ENCODE measurements at places on chromosomes 5 and 9. TPM values are rescaled to one million over a fixed set of nuclear protein-coding genes. Genes with fewer than 3 reads are reported as not detected.

The CER1 gene
- total RNA-seq = not detected

The JAKMIP2 gene
- 1.2 TPM for total RNA-seq

The CKMT2 gene
- 1.0 TPM for total RNA-seq

The DMRTA1 gene
- under 0.01 TPM for total RNA-seq

The PJA2 gene
- total RNA-seq = 162 TPM

The GABRA6 gene
- not detected for total RNA-seq

The SPATA31E1 gene
- total RNA-seq = not detected

The SWI5 gene
- total RNA-seq = 5.8 TPM

The FOXD4L3 gene
- not detected for total RNA-seq

The TXNDC8 gene
- not detected for total RNA-seq

The LTC4S gene
- 2.5 TPM for total RNA-seq

The SELENOP gene
- 1.7 TPM for total RNA-seq

The CAMK4 gene
- total RNA-seq = 89.3 TPM

The ANXA2R gene
- total RNA-seq = 31.4 TPM

The ZDHHC11 gene
- 1.2 TPM for total RNA-seq

The CCDC192 gene
- not detected for total RNA-seq

The CD74 gene
- total RNA-seq = 2,135 TPM

The MAMDC2 gene
- 0.10 TPM for total RNA-seq

The AGXT2 gene
- total RNA-seq = not detected

The SCGB3A2 gene
- total RNA-seq = not detected

The NOTCH1 gene
- total RNA-seq = 28.1 TPM

The INSYN2B gene
- not detected for total RNA-seq

The STPG3 gene
- total RNA-seq = not detected

The C6 gene
- total RNA-seq = not detected

The DOCK2 gene
- total RNA-seq = 244 TPM

The MACIR gene
- total RNA-seq = 3.3 TPM

The DDX4 gene
- not detected for total RNA-seq

The DOK3 gene
- total RNA-seq = 38.6 TPM

The SLC28A3 gene
- 0.10 TPM for total RNA-seq

The LRRC14B gene
- not detected for total RNA-seq

The ARHGEF39 gene
- total RNA-seq = 0.10 TPM

The PCDHGB3 gene
- 0.63 TPM for total RNA-seq

The BASP1 gene
- 24.5 TPM for total RNA-seq

The IL9 gene
- not detected for total RNA-seq

The ZNF782 gene
- total RNA-seq = 5.9 TPM

The SVEP1 gene
- not detected for total RNA-seq

Data from mononuclear cell (primary cell).